ENCODE measurements at places on chromosomes 5 and 9.

DNA sequence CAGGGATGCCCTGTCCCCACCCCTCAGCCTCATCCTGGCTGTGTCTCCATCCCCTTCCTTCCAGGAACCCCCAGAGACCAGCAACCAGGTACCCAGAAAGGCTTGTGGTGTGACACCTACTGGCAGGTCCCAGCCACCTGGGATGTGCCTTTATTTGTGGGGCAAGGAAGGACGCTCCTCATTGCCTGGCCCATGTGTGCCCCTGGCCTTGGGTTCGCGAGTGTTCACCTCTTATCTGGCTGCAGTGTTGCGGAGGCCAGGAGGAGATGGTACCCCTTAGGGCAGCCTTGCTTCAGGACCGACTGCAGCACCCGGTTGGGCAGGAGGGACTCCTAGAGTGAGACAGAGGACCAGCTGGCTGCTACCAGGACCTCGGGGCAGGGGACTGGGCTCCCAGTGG is 8.8 kb downstream of the C9orf50 start:
- DNase-seq = no peak

DNA sequence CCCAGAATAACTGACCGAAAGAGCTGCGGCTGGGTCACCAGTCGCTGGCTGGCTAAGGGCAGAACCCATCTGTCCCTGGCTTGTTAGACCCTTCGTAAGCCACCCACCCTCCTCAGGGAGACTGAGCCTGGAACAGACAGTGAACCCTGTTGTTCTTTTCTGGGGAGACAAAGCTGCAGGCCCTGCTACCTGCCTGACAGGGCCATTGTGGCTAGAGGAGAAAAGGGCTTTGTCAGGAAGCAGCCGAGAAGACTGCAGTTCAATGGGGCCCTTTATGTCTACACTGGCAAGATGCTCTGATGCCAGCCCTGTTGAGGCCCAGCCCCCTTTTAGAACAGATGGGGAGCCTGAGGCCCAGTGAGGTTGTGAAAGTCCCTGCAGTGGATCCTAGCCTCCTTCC is 3.7 kb upstream of the NIPAL4 start:
- no peak for DNase-seq

GRCh38 chr5:176650354-176650884 is 3.1 kb downstream of the TSPAN17 start:
- DNase-seq = no peak

GRCh38 chr9:2559192-2560152 is 62.1 kb upstream of the VLDLR start:
- DNase-seq = no peak

GRCh38 chr9:135908093-135908753 is 877 bp upstream of the CAMSAP1 start:
- no peak for DNase-seq
